ENCODE measurements at places on chromosomes 13 and 19.

DNA sequence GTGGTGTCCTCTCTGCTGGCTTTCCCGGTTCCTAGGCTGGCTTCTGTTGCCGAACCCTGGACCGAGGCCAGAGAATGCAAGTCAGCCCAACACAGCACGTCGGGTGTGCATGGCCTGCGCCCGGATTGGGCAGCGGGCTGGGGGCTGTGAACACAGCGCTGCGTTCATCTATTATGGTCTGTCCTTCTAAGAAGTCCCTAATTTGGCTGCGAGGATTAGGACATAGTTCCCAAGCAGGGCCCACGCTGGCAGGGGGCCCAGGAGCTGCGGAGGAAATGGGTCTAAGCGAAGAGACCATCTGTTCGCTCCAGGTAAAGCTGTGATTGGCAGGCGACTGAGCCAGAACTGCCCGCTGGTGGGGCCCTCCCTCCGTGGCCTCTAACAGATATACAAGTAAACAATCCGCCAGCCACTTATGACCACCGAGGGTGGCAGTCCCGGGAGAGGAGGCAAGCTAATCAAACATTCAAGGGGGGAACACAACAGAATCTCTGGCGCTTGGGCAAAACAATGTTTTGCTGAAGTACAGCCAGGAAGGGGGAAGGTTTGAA is 6.0 kb downstream of the SYCE2 start:
- DNase-seq: no peak
- no peaks in the 10 kb centered on the region for H3K36me3 ChIP-seq
- H3K4me3 ChIP-seq: no peak overlapping the region
- H3K27me3 ChIP-seq: no peaks in the 10 kb centered on the region

DNA sequence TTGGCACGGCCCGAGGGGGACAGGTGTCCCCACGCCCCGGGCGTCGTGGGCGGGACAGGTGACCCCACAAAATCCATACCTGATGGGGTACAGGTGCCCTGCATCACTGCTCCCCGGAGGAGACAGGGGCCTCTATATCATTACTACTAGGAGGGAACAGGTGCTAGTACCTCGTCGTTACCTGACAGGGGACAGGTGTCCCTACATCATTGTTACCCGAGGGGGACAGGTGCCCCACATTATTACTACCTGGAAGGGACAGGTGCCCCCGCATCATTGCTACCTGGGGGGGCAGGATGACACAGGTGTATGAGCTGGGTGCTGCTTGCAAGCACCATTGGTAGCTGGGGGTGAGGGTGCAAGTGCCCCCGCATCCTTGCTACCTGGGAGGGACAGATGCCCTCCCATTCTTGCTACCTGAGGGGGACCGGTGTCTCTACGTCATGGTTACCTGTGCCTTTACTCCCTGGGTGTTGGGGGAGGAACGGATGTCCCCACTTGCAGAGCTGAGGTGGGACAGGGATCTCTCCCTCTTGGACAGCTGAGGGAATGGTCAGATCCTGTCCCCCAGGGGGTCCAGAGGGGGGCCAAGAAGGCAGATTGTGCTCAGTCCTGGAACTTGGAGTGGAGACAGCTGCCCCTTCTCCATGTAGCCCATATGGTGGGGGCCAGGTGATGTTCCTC is 620 bp downstream of the CRTC1 start:
- H3K4me1 ChIP-seq: peaks cover 31% of the 10 kb centered on the region
- peak overlapping the region; percentile 24 for H3K27ac ChIP-seq
- peaks cover 4% of the 10 kb centered on the region for H3K36me3 ChIP-seq
- peak overlapping the region; percentile 92 for H3K4me3 ChIP-seq
- H3K27me3 ChIP-seq: no peaks in the 10 kb centered on the region
- no peak for DNase-seq

GRCh38 chr13:101026736-101027398 is 352.3 kb upstream of the TMTC4 start:
- DNase-seq: no peak
- H3K27ac ChIP-seq: no peak overlapping the region
- no peaks in the 10 kb centered on the region for H3K27me3 ChIP-seq

GRCh38 chr19:23855676-23856075 is 59.0 kb upstream of the ZNF726 start:
- H3K36me3 ChIP-seq: no peaks in the 10 kb centered on the region
- no peak overlapping the region for H3K27ac ChIP-seq
- H3K4me1 ChIP-seq: no peaks in the 10 kb centered on the region
- H3K4me3 ChIP-seq: no peak overlapping the region
- H3K27me3 ChIP-seq: no peaks in the 10 kb centered on the region

Measured in activated B cell treated with CpG ODN at 0.5 μM for 24 hours (primary cell).